Stimulated activated CD4-positive, alpha-beta T cell treated with anti-CD3 and anti-CD28 coated beads, Interleukin-15, amount 100 ng/mL, for 24 hours (primary cell): ENCODE measurements at places on chromosomes 2 and 18.

DNA sequence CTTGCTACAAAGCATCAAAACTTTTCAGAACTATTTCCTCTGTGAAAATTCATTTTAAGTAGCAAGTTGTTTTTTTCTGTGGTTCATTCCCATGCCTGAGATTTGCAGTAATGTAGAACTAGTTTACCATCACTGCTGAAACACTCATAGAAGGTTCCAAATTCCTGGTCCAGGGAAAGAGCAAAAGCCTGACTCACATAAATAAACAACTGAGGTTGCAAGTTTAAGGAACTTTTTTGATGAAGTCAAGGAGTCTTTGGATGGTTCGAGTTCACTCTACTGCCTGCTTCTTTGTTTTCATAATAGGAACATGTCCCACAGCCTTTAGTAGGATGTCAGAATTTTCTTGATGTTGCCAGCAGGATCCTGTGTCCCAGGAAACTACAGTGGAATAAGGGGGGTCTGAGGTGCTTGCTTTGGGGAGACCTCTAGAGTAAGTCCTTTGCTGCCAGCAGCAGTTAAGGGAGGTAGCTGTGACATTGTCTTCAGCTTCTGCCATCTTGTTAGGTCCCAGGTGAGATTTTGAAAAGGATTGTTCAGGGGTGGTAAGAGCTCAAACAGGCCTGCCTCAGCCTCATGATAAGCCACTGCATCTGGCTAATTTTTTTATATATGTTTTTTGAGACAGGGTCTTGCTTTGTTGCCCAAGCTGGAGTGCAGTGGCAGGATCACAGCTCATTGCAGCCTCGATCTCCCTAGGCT, 43.9 kb downstream of the ACSL3 start:
- no peak for DNase-seq

DNA sequence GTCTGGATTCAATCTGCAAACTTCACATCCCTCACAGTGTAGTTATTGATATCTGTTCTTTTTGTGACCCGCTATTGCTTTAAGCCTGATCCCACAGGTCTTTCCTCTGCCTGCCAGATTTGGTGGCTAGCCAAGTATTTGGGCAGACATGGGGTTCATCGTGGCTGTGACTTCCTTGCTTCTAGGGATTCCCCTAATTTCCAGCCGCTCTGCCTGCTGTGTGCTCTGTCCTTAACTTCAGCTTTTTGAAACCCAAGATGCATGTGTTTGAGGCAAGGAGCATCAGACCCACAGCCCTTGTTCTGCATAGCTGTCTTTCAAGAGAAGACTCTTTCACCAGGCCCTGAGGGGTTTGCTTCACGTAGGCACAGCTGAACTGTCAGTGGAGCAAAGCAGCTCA, 54.2 kb downstream of the NCAPH start:
- no peak for DNase-seq

- no peak for DNase-seq
These were observed 78.9 kb upstream of the SCN7A start for GRCh38 chr2:166572937-166573336.

GRCh38 chr18:67933271-67933670, 416.8 kb upstream of the DSEL start:
- DNase-seq = no peak

- DNase-seq = no peak
These were observed 40.3 kb upstream of the HNRNPA3 start for GRCh38 chr2:177172034-177172880.

DNA sequence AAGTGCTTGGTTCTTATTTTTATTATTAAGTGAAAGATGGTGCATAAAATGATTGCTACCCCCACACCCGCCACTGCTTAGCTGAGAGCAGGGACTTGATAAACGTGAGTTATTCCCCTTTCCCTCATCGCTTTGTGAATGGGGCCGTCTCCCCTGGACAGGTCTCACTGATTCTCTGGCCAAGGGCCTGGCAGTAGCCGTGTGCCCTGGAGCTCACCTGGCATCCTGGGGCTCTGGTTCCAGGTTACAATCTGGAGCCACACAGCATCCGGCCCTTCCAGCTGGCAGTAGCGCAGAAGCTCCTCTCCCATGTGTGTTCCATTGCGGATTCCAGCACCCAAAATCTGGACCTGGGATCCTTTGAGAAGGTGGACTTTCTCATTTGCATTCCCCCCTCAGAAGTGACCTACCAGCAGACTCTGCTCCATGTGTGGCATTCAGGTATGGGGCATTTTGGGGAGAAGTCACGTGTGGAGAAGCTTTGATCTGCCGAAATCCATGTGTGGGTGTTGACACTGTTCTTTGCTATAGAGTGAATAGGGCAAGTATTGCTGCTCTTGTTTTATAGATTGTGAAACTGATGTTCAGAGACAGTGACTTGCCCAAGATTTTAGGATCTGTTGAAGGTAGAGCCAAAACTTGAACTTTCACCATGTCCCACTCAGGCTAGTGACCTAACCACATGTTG, 63.8 kb downstream of the GREB1 start:
- DNase-seq = no peak

- DNase-seq = no peak
These were observed 64.4 kb downstream of the IKZF2 start for GRCh38 chr2:213087040-213087439.
